ENCODE measurements at places on chromosomes 2 and 18.

- DNase-seq = peak; percentile 72
Observed at GRCh38 chr2:113257516-113258264, 21.0 kb downstream of the PAX8 start.

DNA sequence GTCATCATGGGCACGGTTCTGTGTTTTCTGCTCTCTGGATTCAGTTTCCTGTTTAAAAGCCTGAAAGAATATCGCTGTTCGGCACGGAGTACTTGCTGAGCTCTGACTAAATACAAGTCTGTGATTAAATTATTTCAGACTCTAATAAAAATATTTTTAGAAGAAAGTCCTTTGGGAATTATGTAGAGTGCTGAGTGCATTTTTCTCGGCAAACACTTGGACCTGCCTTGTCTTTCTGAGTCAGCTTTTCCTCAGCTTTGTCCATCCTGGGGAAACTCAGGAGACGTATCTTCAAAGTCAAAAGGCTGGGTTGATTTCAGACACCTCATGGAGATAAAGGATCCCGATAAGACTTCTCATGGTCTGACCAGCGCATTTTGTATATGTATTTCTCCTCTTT is 45.9 kb downstream of the IL1R2 start:
- DNase-seq = no peak

- no peak for DNase-seq
Observed at GRCh38 chr18:64710105-64710861, 561.4 kb upstream of the LINC00305 start.

DNA sequence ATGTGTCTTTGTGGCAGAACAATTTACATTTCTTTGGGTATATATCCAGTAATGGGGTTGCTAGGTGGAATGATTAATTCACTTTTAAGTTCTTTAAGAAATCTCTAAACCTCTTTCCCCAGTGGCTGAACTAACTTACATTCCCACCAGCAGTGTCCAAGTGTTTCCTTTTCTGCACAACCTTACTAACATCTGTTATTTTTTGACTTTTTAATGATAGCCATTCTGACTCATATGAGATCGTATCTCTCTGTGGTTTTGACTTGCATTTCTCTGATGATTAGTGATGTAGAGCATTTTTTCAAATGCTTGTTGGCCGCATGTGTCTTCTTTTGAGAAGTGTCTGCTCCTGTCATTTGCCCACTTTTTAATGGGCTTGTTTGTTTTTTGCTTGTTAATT is 43.1 kb upstream of the PTH2R start:
- peak; percentile 41 for DNase-seq

DNA sequence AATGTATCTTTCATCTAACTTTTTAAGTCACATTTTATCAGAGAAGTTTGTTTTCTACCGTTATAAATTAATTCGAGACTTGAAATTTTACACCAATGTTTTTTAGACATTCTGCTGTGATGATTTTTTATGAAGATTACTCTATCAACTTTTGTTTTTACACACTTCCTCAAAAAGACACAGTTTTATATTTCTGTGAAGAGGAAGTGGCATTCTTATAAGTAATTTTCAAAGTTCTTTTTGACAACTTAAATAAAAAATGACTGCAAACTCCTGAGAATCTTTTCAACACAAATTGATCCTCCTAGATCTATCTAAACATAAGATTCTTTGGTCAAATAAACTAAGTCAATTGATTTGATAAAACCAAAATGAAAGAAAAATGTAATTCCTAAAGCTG is 13.7 kb downstream of the ANKRD44 start:
- DNase-seq = no peak

- DNase-seq = peak; percentile 16
Observed at GRCh38 chr2:142112757-142113221, 18.0 kb downstream of the LRP1B start.

DNA sequence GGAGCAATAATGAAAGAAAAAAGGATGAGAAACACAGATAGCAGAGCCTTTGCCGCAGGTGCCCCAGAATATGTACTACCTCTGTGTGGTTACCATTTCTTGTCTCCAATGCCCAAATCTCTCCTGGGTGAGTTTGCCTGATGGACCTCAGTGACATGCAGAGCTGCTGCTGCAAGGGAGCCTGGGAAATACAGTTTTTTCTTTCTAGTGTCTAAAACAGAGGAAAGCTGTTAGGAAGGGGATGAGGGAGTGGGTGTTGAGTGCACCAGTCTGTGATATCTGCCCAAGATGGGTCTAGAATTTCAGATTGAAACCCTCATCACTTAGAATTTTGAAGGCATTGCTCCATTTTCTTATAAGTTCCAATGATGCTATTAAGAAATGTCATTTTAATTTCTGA is 9.9 kb upstream of the MBOAT2 start:
- DNase-seq = no peak

DNA sequence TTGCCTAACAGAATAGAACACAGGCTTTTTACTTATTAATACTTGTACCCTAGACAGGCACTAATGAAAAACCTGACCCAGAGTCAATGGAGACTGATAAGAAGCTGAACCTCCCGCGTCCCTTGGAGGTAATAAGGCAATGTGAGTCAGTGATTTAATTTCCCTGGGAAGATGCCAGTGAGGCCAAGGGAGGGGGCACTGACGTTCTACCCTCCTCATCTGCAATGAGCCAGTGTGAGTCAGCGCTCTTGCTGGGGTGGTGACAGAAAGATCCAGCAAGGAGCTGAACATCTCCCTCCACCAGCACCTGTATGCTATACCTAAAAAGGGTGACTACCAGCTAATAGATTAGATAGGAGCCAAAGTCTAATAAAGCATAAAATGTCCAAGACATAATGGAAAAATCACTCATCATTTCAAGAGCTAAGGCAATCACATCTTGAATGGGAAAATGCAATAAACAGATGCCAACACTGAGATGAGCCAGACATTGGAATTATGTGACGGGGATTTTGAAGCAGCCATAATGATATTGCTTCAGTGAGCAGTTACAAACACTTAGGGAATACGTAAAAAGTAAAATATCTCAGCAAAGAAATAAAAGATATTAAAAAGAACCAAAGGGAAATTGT is 116.9 kb downstream of the TPGS2 start:
- no peak for DNase-seq

- no peak for DNase-seq
Observed at GRCh38 chr2:178700136-178700535, 107.1 kb downstream of the TTN start.

- no peak for DNase-seq
Observed at GRCh38 chr18:70822691-70823090, 533.8 kb downstream of the SOCS6 start.

- DNase-seq = peak; percentile 25
Observed at GRCh38 chr2:73063909-73064875, 7.3 kb downstream of the SFXN5 start.

GRCh38 chr2:54772531-54772930 is 49.1 kb downstream of the EML6 start:
- DNase-seq = no peak

- no peak for DNase-seq
Observed at GRCh38 chr2:6626401-6627012, 239.2 kb downstream of the CMPK2 start.

DNA sequence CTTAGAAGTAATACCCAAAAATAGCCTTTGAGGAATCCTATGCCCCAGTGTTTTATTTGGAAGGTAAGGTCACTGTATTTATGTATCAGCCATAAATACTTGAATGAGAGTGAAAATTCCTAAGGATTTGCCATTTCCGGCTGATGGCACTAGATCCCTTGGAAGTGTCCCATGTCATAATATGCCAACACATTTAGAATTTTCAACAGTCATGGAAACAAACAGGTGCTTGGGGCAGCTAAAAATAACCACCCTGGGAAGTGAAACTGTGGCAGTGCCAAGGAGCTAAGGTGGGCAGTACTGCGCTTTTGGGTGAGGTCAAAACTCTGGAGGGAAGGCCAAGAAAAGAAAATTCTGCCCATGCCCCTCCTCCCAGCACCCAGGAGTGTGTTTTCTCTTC is 80.2 kb downstream of the TCF7L1 start:
- DNase-seq = no peak

DNA sequence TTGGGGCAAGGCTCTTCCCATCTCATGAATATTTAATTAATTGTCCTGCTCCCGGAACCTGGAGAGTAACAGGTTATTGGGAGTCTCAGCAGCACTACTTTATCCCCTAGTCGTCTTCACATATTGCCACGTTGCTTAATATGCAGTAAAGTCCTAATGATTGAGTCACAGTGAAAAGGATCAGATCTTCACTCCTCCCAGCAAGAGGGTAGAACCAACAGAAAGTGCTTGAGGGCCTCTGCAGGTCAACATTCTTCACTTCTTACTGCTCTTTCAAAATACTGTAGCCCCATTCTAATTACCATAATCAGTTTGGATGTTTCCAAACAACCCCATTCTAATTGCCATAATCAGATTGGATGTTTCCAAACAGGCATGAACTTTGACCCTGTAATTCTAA is 801.0 kb downstream of the LRRTM4 start:
- no peak for DNase-seq

GRCh38 chr2:21924640-21925285 is 801.0 kb downstream of the TDRD15 start:
- no peak for DNase-seq

GRCh38 chr2:189880429-189880828 is 96.2 kb downstream of the PMS1 start:
- DNase-seq = no peak

GRCh38 chr2:171244970-171245782 is 84.5 kb upstream of the TLK1 start:
- DNase-seq = peak; percentile 48

DNA sequence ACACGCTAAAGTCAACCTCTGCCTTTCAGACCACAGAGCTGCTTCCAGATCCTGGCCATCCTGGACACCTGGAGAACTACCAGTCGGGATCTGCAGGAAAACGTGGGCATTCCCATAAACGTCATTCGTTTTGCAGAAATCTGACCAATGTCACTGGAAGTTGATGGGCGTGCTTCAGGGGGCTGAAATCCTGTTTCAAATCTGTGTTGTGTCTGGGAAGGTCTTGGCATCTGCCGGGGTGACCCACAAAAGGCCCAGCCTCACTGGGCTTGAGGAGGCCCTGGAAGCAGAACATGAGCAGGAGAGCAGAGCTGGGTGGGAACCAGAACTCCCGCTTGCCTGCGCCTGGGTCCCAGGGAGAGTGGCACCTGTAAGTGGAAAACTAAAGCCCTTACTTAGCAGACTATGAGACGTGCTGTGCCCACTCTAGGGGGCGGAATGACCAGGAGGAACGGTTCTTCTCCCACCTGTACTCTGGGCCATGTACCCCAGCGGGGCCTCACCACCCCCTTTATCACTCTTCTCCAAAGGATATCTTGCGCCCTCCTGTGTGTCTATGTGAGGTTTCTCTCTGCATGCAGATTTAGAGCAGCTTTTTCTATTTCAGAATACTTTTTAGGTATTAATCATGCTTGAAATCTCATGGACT is 200.9 kb downstream of the FAM210A start:
- no peak for DNase-seq

- no peak for DNase-seq
Observed at GRCh38 chr18:40866013-40866645, 1088.9 kb upstream of the PIK3C3 start.

DNA sequence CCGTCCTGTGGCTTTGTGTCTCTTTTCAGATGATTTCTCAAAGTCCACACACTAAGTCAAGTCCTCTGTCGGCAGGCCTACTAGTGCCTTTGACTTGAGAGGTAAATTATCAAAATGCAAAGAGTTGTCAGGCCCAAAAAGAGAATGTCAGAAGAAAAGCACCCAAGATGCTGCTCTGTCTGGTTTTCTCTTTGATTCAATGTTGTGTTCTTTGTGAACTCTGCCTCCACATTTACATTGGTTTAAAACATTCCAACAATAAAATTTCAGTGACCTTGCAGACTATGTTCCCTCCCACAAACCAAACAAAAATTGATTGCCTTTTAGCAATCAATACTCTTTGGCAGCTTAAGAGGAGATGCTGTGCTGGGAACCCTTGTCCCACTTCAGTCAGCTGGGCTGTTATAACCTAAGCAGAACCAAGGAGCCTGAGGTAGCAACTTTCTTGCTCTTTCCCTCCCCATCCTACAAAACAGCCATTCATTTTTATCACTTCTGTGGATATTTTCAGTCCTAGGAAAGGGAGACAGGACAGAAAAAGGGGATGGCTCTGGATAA is 19.6 kb upstream of the SATB2 start:
- no peak for DNase-seq

DNA sequence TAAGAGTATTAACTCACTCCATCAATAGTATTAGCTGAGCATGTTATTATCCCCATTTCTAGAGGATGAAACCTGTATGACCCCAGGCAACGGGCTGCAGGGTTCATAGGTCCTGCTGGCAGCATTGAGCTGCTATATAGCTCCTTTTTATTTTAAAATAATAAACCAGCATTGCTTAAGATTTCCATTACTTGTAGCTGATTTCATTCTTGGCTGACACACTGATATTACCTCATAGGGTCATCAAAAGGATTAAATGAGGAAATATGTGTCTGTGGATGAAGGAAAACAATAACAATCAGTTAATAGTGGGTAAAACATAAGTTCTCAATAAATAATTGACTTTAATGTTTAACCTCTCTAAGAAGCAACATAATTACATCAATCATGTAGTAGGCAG is 48.3 kb upstream of the NRP2 start:
- no peak for DNase-seq

GRCh38 chr2:239488125-239488524 is 87.3 kb upstream of the HDAC4 start:
- no peak for DNase-seq

DNA sequence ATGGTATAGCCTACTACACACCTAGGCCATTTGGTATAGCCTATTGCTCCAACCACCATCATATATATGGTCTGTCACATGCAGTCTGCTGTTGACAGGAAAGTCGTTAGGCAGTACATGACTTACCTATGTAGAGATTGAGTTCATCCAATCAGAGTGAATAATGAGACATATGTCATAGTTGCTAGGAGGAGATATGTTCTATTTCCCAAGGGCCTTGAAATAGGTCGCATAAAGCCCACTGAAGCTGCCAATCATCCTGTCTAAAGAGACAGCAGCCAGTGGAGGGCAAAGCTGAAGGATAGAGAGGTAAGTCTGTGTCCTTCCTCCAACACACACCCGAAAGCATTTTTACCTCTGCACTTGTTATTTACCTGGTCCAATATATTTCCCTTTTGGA is 263.4 kb downstream of the PTPRM start:
- peak; percentile 61 for DNase-seq

Measured in HT-29 (cell line).